IPS-NIHi11 (cell line): ENCODE measurements at places on chromosomes 6 and 20.

- DNase-seq: no peak
These were observed 70.0 kb downstream of the CPNE5 start for GRCh38 chr6:36769183-36769675.

DNA sequence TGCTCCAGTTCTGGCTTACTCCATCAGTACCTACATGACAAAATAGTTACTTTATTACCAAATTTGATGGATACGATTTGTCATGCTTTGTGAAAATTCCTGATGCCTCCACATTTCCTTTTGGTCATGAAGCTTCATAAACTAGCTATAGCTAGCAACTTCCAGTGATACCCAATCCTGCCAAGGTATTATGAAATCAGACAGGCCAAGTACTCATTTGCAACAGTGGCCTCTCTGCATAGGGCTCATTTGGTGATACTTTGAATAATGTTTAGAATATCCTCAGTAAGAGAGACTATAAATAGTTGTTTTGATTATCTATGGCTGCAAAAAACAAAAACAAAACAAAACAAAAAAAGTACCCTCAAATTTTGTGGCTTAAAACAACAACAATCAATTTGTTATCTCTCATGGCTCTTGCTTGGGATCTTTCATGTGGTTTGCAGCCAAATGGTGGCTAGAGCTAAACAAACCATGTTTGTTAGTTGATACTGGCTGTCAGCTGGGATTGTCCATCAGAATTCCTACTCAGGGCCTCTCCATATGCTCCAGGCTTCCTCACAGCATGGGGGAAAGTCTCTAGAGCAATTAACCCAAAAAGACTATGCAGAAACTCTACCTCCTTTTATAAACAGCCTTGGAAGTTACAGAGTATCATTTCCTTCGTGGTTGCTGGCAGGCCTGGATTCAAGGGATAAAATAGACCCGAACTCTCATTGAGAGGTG, 10.1 kb upstream of the PRL start:
- DNase-seq: no peak

GRCh38 chr6:47014401-47014800, 27.7 kb downstream of the ADGRF1 start:
- DNase-seq: no peak

DNA sequence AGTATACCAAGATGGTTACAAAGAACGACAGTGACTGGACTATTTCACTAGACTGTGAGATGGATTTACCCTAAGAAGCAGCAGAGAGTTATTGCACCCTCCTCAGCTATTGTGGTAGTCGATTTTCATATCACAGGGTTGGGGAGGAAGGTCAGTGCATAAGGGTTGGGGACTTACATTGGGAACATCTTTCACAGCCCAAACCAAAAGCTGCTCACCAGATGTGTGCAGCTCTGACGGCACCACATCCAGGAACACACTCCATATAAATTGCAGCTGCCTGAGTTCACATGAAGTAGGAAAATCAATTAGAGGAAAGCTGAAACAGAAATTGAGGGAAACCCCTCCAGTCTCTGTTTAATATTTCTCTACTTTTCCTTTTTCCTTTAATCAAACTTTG, 470.5 kb upstream of the NRSN1 start:
- no peak for DNase-seq

- DNase-seq: no peak
These were observed 53.6 kb downstream of the HUS1B start for GRCh38 chr6:603265-603664.
